ENCODE measurements at places on chromosomes 7 and 10.

- DNase-seq, result no peak
Measured at GRCh38 chr7:103297837-103298179, 573 bp downstream of the PMPCB start.

- DNase-seq, result no peak
Measured at GRCh38 chr10:78830062-78830975, 238.4 kb upstream of the ZMIZ1 start.

DNA sequence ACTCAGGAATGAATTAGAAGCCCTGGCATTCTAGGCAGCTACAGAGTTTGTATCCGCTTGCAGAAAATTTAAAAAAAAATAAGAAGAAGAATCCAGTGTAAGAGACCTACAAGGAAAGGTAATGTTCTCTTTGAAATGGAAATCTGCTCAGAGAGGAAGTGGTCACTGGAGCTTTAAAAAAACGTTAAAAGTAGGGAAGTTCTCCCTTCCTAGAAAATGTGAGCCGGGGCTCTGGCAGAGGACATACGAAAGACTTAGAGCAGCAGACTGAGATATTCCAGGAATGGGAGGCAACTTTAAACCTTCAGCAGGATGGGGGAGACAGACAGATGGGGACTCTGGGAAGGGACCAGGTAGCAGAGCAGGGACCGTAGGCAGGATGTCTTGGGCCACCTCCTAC lies 149.4 kb upstream of the NPS start:
- no peak for DNase-seq

DNA sequence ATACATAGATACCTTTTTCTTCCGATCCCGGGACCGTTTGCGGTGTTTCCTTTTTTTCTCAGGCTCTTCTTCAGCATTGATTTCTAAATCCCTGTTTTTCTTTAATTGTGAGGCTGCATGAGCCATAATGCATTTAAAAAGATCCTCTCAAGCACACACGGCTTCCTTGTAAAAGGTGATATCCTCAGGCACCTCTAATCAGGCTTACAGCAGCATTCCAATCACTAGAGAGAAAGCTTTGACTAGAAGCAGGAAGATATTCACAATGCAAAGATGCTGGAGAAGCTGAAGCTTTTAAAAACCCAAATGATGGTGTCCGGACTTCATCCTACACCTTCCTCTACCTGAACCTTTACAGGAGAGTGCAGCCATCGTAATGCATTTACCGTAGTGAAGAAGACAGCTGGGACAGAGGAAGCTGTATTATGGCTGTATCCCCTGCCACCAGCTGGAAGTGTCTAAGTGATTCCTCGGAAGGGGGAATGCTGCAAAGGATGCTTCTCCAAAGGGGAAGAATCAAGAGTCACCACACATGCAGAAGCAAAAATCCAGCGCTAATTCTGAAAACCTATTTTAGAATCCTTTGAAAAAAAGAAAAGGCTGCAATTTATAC lies at the start of gene ANK3:
Gene ANK3, minus strand, starts transcription at position 463 of the 613 bp plus-strand sequence. Its CDS starts 337 bp downstream, at position 126.
- no peak for DNase-seq

GRCh38 chr7:26397796-26398426 lies 106.2 kb downstream of the SNX10 start:
- DNase-seq, result no peak

DNA sequence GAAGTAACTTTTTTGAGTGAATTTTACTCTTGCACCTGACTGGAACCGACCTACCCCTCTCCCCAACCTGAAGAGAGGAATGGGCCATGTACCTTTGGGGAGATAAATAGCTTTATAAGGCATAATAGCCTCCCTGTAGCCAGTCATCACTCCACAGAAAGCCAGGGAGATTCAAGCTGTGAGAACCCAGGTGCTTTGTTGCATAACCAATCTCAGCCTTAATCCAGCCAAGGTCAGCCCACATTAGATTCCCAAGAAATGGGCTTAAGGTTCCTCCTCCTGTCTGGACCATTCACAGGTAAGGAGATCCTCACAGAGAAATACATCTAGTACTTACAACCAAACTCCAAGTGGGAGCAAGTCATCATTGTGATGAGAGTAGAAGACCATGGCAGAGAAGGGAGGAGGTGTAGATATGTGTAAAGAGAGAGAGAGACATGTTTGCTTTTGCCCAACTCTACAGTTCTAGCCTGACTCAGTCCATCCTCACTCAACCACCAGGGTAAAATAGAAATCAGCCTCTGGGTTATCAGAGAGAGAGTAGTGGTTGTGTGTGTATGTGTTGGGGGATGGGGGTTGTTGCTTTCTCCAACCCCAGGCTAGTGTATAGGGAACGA lies 23.6 kb downstream of the SKIDA1 start:
- no peak for DNase-seq

DNA sequence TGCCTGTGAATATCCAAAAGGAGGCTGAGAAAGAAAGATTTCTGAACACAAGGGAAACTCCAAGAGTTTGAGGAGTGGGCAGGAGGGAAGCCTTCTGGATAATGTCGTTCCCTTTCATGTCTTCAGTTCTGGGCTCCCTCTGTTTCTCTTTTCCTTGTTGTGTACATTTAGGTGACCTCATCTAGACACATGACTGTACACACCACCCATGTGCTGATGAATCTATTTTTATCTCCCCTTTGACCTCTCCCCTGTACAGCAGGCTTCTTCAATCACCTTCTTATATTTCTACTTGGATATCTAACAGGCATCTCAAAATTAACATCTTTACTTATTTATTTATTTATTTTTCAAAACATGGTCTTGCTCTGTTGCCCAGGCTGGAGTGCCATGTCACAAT lies 363.1 kb downstream of the GATA3 start:
- DNase-seq, result no peak

DNA sequence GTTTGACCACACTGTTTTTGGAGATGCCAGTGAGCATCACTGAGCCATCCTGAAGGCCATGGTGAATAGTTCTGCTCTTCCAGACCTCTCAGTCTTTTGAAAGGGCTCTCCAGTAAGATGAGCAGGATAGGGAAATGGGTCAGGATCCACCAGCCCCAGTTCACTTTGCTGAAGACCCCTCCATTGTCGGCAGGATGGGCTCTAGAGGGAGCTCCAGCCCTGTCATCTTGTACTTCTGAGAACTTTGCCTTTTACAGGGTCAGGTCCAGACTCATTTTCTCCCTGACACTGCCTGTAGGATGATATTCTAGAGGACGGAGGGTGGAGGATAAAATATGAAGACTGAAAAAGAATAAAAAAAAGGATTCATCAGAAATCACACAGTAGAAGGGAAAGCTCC lies 13.1 kb downstream of the LHFPL3 start:
- DNase-seq, result no peak

- DNase-seq, result no peak
Measured at GRCh38 chr10:130952086-130952485, 359.4 kb downstream of the TCERG1L start.

GRCh38 chr7:118858651-118859149 lies 634.2 kb downstream of the ANKRD7 start:
- DNase-seq, result no peak

DNA sequence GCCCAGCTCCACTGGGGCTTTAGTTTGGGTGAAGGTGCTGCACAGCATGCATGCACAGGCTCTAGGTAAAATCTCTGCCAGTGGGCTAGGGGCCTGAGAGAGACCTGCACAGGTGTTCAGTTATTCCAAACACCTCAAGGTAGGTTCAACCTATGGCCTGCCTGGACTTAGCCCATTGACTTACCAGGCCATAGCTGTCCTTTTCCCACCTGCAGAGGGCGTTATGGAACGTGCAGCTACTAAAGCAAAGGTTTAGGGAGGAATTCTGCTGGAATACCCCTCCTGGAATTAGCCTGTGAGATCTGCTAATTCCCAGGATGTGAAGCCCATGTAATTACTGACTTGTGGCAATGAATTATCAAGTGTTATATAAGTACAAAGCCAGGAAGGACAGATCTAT lies 3.6 kb downstream of the VWC2 start:
- DNase-seq, result no peak

DNA sequence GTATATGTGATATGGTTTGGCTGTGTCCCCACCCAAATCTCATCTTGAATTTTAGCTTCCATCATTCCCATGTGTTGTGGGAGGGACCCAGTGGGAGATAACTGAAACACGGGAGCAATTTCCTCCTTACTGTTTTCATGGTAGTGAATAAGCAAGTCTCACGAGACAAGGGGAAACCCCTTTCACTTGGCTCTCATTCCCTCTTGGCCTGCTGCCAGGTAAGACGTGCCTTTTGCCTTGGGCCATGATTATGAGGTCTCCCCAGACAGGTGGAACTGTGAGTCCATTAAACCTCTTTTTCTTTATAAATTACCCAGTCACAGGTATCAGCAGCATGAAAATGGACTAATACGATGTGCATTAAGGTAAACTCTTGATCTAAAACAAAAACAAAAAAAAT lies 357.1 kb upstream of the AOAH start:
- DNase-seq, result no peak

DNA sequence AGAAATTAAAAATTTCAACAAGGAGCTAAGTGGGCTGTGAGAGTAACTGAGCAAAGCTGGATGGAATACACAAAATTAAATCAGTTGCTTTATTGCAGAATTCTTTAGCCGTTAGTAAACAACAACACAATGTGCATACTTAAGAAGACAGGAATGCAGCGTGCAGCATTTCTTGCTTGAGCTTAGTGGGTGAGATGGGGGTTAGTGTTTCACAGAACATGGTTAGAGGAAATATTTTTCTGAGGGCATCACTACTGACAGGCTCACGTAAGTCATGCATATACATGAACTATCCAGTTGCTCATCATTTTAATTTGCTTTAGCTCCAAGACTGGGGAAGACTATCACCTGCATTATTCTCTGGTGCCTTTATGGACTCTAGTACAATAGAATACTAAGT lies 80.8 kb downstream of the CD36 start:
- DNase-seq, result no peak

- no peak for DNase-seq
Measured at GRCh38 chr10:60338786-60339185, 50.9 kb downstream of the ANK3 start.

DNA sequence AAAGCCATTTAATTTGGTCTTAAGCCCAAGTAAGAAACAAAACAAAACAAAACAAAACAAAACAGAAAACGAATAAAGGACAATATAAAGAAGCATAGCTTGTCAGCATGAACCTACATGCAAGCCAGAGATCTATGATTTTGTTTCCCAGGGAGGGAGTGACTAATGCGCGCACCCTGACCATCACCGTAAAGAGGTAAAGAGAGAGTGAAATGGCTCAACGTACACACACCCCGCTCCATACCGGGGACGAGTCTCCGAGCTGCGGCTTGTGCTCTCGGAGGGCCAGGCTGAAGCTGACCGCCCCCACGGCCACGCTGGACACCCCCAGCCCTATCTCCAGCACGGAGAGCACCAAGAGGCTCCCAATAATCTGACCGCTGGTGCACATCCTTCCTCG lies 1.1 kb downstream of the TMEM196 start:
- DNase-seq, result no peak

DNA sequence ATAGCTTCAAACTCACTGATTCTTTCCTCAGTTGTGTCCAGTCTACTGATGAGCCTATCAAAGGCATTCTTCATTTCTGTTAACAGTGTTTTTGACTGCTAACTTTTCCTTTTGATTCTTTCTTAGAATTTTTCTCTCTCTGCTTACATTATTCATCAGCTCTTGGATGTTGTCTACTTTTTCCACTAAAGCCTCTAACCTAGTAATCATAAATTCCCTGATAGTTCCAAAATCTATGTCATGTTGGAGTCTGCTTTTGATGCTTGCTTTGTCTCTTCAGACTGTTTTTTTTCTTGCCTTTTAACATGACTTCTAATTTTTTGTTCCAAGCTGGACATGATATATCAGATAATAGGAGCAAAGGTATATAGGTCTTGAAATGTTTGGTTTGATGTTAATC lies 78.0 kb downstream of the ADAM22 start:
- DNase-seq, result no peak

DNA sequence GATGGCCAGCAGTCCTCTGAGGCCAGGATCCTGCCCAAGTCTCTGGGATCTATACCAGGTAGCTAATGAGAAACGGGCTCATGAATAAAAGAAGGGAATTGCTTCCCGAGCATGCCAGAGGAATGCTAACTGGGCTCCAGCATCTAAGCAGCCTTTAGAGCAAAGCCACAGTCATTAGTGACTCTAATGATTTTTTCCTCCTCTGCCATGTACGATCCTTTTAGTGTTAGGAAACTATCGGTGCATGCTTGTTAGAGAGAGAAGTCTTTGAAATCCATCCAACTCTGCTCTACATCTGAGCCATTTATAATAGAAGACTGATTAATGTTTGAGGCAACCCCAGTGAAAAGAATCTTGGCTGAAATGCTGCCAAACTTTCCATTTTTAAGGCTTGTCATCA lies 124.9 kb upstream of the TCERG1L start:
- DNase-seq, result no peak

- no peak for DNase-seq
Measured at GRCh38 chr10:47266602-47267001, 33.4 kb upstream of the GDF10 start.

- no peak for DNase-seq
Measured at GRCh38 chr10:89175816-89176215, 31.3 kb downstream of the CH25H start.

- DNase-seq, result peak; percentile 30
Measured at GRCh38 chr7:148664324-148664723, 34.4 kb upstream of the CUL1 start.

GRCh38 chr7:71016401-71016800 lies 115.5 kb upstream of the GALNT17 start:
- no peak for DNase-seq

DNA sequence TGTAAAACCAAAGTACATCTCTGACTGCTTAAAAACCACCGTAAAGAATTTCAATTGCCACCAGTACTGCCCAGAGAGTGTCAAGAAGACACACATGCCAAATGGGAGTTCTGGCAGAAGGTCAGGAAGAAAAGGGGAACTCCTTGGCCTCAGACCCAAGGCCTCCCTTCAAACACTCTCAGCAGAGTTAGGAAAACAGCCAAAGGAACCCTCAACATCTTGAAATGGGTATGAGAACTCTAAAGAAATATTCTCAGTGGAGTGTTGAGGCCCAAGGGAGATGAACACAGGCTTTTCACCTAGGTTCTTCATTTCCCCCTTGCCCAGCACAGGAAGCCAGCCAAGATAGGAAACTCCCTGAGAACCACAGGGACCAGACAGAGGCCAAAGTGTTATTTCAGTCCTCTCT lies 96.1 kb upstream of the ASAH2 start:
- DNase-seq, result no peak

DNA sequence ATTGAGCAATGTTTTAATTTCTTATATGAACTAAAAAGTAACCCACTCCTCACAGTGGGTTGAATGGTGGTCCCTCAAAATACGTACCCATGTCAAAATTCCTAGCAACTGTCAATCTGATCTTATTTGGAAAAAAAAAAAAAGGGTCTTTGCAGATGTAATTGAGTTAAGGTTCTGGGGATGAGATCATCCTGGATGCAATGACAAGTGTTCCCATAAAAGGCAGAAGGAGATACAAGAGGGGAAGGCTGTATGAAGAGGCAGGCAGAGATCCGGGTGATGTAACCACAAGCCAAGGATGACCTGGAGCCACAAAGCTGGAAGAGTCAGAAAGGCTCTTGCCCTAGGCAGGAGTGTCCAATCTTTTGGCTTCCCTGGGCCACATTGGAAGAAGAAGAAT lies 516.3 kb upstream of the MKI67 start:
- DNase-seq, result no peak

- no peak for DNase-seq
Measured at GRCh38 chr7:36379831-36380504, 9.7 kb upstream of the ANLN start.

Data from fibroblast of the conjunctiva (primary cell).